ENCODE measurements at places on chromosomes 4 and X. TPM values are rescaled to one million over a fixed set of nuclear protein-coding genes. Genes with fewer than 3 reads are reported as not detected.

- H3K27me3 ChIP-seq, result no peaks in the 10 kb centered on the region
- no peak overlapping the region for H3K4me3 ChIP-seq
- H3K36me3 ChIP-seq, result no peaks in the 10 kb centered on the region
Measured at GRCh38 chrX:30816079-30816478, 73.0 kb downstream of the TAB3 start.

DNA sequence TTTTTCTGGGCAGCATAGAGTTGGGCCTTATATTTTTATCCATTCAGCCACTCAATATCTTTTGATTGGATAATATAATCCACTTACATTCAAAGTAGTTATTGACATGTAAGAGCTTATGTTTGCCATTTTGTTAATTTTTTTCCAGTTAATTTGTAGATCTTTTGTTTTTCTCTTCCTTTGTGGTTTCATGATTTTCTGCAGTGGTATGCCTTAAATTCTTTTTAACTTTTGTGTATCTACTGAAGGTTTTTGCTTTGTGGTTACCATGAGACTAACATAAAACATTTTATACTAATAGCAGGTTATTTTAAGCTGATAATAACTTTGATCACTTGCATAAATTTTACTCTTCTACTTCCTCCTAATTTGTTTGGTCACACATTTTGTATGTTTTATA is 140.8 kb upstream of the GATB start:
- no peak overlapping the region for H3K27ac ChIP-seq
- no peaks in the 10 kb centered on the region for H3K27me3 ChIP-seq
- no peaks in the 10 kb centered on the region for H3K36me3 ChIP-seq
- no peak for DNase-seq

DNA sequence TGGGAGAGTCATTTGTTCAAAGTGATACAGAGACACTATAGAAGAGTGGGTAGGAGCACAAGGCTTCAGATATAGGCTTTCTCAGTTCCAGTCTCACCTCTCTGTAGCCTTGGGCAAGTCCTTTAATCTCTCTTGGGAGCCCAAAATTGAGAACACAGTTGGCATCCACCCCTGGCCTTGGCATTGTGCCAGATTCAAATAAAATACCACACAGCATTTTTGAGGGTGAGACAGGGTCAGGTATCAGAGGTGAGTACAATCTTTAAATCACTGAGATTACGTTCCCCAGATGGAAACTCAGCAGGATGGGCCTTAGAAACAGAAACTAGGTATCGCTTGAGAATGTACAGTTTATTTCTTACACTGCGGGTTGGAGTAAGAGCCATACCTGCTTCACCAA is 25.2 kb upstream of the SMIM10L2A start:
- peaks cover 8% of the 10 kb centered on the region for H3K4me1 ChIP-seq
- H3K27ac ChIP-seq, result no peak overlapping the region
- H3K27me3 ChIP-seq, result no peaks in the 10 kb centered on the region
- DNase-seq, result no peak

The HPGDS gene
- not detected for total RNA-seq

The ADGRG4 gene
- total RNA-seq, result not detected

Data from naive thymus-derived CD4-positive, alpha-beta T cell (primary cell).